ENCODE measurements at places on chromosomes 1 and 21.

GRCh38 chr21:43320526-43320925 lies 106.4 kb downstream of the SIK1 start:
- DNase-seq = no peak

DNA sequence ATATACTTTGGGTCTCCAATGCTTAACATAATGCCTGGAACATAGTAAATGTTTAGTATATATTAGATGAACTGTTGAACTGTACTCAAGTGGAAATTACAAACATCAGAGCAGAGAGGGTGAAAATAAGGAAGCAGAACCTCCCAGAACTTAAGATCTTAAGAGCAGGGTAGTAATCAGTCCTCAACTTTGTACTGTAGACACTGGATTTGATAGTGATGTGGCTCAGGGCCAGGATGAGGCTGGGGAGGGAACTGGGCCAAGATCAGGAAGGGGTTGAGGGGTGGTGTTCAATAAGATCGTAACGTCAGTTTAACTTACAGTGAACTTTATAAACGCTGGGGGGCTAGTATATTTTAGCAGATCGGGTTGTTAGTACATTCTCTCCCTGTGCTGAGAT lies 15.4 kb downstream of the MPZL1 start:
- DNase-seq = no peak

- DNase-seq = no peak
These were observed 594 bp downstream of the HDGF start for GRCh38 chr1:156750711-156751450.

DNA sequence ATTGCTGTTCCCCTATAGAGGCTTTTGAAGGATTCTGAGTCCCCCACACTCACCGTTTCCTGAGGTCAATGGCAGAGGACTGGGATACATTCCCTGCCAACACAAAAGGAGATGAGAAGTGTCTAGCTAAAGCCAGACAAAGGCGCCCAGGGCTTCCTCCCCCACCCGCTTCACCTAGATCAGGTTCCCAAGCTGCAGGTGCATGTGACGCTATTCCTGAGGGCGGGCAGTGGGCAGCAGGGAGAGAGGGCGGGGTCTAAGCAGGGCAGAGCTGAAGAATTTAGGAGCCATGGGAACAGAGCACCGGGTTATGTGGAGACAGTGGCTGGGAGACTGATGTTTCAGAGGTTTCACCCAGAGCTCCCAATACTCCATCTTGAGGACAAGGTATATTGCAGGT lies 6.0 kb upstream of the ARHGEF2 start:
- DNase-seq = no peak

DNA sequence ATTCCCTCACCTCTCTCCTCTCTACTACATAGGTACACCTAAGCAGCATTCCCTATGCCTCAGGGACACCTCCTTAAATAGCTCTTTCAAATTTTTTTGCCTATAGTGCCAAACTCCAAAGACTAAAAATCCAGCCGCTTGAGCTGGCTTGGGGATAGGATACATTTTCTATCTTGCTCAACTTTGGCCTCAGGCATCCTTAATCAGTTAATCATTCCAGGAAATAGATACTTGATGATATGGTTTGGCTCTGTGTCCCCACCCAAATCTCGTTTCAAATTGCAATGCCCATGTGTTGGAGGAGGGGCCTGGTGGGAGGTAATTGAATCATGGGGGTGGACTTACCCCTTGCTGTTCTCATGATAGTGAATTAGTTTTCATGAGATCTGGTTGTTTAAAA lies 11.4 kb upstream of the PHGDH start:
- DNase-seq = no peak

- DNase-seq = no peak
These were observed 5.2 kb downstream of the SOX13 start for GRCh38 chr1:204077979-204078696.

DNA sequence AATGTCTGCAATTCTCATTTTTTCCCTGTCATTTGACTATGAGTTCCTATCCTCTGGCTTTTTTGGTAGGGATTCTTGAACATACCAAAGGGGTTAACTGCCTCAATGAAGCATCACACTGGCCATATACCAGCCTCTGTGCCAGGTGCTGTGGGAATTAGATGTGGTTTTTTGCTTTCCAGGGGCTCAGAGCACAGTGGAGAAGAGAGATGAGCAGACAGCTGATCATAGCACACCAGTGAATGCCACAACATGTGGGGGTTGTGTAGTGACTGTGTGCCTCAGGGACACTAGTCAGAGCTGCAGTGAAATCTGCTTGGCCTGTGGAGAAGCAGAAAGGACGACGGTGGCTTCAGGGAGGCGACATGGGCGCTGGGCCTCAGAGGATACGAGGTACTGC lies 30.8 kb downstream of the HLX start:
- DNase-seq = no peak

- no peak for DNase-seq
These were observed 48.1 kb upstream of the UBE2U start for GRCh38 chr1:64155278-64155677.

DNA sequence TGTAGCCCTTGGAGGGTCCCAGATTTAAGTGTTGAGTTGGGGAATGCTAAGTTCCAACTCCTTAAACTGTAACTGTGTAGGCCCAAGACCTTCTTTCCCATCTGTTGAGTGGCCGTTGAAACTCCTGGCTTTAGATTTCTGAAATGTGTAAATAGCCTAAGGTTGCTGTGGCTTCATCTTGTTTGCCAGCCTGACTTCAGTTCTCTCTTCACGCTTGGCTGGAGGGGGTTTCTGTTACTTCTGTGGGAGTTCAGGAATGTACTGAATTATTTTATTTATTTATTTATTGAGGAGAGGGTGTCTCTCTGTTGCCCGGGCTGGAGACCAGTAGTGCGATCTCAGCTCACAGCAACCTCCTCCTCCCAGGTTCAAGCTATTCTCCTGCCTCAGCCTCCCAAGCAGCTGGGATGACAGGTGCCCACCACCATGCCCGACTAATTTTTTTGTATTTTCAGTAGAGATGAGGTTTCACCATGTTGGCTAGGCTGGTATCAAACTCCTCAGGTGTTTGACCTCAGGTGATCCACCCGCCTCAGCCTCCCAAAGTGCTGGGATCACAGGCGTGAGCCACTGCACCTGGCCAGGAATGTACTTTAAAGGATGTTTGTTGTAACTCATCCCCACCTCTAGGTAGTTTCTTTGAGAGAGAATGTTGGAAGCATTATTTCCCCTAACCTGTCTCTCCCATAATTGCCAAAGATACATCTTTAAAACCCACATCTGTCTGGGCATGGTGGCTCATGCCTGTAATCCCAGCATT lies 5.9 kb downstream of the TTC39A start:
- DNase-seq = no peak

DNA sequence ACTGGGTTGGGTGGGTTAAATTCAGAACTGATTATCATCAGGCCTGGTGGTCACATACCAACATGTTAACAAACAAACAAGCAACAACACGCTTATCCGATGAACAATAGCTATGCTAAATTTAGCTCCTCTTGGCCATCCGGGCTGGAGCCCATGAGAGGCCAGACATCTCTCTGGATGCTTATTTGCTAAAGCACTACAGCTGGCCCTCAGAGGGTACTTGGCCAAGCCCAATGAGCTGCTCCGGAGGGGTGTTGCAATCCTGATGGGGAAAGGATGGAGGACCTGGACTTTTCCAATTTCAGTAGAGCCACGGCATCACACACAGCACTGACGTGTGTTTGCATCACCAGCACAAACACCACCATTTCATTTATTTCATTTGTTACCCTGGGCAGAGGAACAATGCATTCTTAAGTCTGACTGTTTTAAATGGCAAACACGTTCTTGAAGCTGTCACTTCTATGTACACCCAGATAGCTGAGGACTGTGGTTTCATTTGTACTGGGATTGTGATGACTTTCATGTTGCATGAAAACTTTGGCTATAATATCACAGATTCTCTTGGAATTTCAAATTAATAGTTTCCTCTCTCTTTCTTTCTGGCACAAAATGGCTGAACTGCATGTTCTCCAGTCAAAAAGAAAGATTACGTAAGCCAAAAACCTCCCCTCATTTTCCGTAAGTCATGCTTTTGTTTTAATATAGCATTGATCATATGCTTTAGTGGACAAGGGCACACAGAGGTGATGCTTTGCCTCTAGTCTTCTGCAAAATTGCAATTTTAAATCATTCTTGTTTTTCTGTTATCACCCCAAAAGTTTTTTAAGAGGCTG lies 359.8 kb upstream of the KAZN start:
- no peak for DNase-seq

- DNase-seq = no peak
These were observed 24.2 kb downstream of the ZBTB18 start for GRCh38 chr1:244075247-244075722.

- DNase-seq = no peak
These were observed 24.2 kb downstream of the PADI3 start for GRCh38 chr1:17273096-17273495.

DNA sequence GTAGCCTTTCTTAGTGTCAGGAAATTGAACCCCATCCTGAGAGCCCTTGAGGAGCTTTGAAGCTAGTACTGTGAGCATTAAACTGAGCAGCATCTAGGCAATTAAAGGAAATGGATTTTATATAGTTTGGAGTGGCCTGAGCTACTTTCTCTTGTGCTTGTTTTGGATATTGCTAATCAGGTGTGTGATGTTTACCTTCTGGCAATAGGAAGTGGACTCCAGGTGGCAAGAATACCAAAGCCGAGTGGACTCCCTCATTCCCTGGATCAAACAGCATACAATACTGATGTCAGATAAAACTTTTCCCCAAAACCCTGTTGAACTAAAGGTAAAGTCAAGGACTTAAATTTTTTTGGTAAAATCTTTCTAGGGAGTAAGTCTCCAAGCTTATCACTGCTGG lies 79.4 kb downstream of the MACF1 start:
- no peak for DNase-seq

DNA sequence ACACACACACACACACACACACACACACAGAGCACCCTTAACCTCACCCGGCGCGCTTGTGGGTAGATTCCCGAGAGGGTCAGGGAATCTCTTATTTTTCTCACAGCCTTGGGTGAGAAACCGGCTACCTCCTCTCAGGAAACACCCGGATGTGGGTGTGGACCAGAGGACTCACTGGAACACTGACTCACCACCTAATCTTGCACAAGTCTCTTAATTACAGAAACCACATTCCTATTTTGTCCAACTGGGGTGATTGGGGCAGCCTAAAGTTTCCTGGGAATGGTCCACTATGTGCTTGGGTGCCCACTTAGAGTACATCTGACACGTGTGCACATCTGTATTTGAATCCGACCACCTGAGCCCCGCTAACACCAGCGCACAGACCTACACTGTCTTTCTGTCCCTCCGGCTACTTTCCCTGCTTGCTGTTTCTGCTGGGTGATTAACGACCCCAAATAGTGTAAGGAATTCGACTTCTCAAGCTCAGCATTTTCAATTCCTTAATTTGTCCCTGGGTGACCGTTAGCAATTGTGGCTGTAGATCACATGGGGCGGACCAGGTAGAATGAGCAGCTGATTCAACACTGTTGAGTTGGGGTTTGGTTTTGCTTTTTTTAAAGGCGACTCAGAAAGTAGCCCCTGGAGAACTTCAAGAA lies 14.0 kb upstream of the TBX15 start:
- no peak for DNase-seq

GRCh38 chr1:64090436-64090835 lies 113.0 kb upstream of the UBE2U start:
- no peak for DNase-seq

- peak; percentile 70 for DNase-seq
These were observed 25.7 kb upstream of the NLRP3 start for GRCh38 chr1:247390116-247390791.

GRCh38 chr1:11643782-11644181 lies 10.4 kb downstream of the FBXO2 start:
- no peak for DNase-seq

DNA sequence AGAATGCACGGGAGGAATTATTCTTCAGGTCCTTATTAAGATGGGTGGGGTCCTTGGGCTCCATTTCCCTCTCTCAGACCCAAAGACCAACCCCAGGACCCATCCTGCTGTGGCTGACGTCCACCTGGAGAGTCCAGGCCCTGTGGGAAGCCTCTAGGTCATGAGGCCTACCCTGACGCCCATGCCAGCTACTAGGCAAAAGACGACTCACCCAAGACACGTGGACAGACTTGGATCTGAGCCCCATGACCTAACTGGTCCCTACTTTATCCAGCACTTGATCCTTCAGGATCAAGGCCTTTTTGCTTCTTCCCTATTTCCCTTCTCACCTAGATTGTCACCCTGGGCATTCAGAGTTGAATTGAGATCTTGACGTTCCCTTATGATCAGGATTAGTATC lies 56.0 kb upstream of the CASZ1 start:
- DNase-seq = no peak

DNA sequence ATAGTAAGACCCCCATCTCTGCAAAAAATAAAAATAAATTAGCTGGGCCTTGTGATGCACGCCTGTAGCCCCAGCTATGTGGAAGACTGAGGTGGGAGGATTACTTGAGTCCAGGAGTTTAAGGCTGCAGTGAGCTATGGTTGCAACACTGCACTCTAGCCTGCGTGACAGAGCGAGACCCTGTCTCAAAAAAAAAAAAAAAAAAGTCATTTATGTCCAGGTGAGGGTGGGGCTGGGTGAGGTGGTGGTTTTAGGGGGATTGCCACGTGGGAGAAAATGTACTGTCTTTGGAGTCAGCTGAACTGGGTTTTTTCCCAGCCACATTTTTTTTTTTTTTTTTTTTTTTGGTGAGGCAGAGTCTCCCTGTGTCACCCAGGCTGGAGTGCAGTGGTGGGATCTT lies 6.7 kb downstream of the PIK3CD start:
- DNase-seq = no peak

DNA sequence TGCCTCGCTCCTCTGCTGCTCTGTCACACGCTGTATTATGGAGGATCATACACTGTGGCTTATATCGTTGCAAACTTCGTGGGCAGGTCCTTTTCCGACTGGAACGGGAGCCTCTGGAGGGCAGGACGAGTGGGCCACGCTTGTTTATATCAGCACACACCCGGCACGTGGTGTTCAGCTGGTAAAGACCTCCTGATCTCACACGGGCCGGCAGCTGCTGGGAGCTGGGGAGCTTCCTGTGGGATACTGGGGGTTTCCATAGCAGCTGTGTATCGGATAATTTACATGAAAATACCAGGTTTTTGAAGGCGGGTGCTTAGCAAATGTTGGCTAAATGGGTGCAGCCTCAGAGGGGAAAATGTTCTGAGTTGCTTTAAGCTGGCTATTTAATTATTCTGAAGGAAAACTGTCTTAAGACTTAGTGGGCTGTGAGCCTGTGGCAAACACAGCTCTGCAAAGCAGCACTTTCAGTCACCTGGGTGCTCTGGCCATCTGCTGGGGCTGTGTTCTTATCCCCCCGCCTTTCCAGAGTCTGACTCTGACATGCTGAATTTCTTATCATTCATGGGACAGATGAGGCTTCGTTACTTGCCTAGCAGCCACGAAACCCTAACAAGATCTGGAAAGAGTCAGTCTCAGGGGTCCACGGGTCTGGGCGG lies 103.6 kb upstream of the GCLM start:
- no peak for DNase-seq

DNA sequence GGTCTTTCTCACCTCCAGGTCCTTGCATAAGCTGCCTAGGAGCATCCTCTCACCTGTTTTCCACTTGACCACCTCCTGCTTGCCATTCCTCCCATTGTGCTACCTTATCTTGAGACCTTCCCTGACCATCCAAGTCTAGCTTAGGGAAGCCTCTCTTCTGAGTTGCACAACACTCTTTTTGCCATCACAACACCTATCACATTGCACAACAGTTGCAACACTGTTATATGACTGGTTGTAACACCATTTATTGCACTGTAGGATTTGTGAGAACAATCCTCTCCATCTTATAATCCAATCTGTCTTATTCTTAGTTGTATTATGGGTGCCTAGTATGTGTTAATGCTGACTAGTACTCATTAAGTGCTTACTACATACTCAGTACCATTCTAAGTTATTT lies 488.7 kb downstream of the OMA1 start:
- no peak for DNase-seq

- DNase-seq = no peak
These were observed 24.5 kb downstream of the SLC35D1 start for GRCh38 chr1:67029472-67029871.

GRCh38 chr21:45084121-45084520 lies 9.7 kb downstream of the ADARB1 start:
- no peak for DNase-seq
